COLO829 (cell line): ENCODE measurements at places on chromosomes 7 and 10.

GRCh38 chr10:93475871-93476270 is 6.3 kb downstream of the MYOF start:
- no peak for DNase-seq

GRCh38 chr10:51649064-51649463 is 50.3 kb downstream of the CSTF2T start:
- no peak for DNase-seq

GRCh38 chr7:112383671-112384417 is 66.4 kb upstream of the IFRD1 start:
- no peak for DNase-seq

DNA sequence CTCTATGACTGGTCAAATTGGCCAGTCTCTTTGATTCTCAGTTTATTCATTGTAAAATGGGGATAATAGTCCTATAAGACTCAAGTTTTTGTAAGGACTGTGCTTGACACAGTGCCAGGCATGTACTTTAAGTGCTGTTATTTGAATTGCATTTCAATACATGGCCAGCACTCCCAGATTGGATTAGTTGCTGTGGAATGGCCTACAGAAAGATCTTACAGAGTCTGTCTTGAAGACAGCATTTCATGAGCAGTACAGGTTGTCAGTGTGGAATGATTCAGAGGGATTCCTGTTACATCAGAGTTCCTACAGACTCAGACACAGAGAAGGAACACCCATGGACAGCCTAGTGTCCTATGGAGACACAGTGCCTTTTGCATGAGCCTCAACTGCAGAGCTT is 238.1 kb upstream of the BMPER start:
- no peak for DNase-seq

- DNase-seq: no peak
These were observed 38.9 kb downstream of the POU6F2 start for GRCh38 chr7:39016609-39017008.

GRCh38 chr10:97752956-97753355 is 16.0 kb downstream of the ZFYVE27 start:
- no peak for DNase-seq
